ENCODE measurements at places on chromosomes 2 and 18.

DNA sequence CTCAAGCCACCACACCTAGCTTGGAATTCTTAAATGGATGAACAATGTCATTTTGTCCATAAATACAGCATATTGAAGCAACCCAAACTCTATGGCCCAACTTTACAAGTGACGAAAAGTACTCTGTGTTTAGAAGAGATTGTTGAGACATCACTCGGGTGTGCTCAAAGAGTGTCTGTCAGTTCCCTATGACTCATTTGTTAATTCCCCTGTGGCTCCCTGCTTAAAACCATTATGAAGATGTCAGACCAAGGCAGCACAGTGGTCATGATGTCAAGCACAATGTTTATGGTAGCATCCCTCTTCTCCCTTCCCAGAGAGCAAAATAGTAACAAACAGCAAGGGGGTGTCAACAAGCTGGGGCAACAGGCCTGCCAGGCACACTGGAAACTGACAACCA is 3.0 kb downstream of the LYG1 start:
- peak; percentile 74 for DNase-seq

DNA sequence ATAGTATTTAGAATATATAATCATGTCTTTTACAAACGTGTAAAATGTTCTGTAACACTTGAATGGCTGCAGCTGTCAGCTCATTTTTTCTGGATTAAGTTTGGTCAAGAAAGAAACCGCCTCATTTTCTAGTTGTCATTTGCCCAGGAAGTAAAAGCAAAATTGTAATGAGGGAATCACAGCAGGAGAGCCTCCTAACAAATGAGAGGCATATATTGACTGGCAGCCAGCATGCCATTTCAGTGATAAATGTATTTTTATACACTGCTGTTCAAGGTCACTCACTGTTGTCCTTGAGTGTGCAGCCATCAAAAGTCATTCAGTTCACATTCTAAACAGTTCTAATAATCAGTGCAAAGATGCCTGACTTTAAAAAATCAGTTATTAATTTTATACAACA is 144.3 kb upstream of the BOD1L2 start:
- peak; percentile 35 for DNase-seq

- DNase-seq: peak; percentile 80
These were observed 25.4 kb upstream of the CHN1 start for GRCh38 chr2:175030380-175031271.

DNA sequence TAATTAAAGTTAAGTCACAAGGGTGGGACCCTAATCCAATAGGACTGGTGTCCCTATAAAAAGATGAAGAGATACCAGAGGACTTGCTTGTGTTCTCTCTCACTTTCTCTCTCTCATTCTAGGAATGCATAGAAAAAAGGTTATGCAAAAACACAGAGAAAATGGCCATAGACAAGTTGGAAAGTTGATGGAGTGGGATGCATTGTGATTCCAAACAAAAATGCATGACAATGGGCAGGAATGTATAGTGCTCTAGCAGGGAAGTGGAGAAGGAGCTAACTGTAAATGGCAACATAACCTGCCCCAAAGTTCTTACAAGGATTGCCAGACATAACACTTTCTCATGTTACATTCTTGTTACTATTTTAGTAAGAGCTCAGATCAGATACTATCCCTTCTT is 301.6 kb upstream of the LRATD1 start:
- DNase-seq: no peak

DNA sequence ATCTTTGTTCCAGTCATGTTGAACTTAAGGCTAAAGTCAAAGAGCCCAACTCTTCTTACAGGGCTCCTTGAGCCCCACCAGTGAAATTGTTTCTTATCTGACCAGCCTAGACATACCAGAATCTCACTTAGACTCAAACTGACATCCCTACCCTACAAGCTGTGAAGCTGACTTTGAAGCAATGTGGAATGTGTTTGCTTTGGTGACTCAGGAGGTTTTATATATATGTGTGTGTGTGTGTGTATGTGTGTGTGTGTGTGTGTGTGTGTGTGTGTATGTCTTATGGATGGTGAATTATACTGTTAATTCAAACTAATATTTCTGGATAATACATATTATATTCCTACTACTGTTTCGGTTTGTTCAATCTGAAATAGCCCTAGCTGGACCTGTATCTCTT is 67.3 kb downstream of the CAMKMT start:
- peak; percentile 5 for DNase-seq

GRCh38 chr18:7381307-7381706 is 150.4 kb downstream of the LRRC30 start:
- no peak for DNase-seq

DNA sequence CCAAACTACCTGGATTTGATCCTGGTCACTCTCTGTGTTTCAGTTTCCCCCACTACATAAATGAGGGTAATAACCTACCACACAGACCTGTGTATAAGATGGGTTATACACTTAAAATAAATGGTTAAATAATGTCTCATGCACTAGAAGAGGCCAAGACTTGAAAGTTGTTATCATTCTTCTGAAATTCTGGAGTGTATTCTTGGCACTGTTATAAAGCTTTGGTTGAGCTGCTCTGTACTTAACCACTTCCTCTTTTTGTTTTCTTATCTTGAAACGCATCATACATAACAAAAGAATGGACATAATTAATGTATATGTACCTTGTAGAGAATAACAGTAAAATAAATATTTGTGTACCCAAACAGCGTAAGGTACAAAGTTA is 281.0 kb downstream of the AFF3 start:
- DNase-seq: no peak

- no peak for DNase-seq
These were observed 49.8 kb upstream of the THOC1 start for GRCh38 chr18:317618-318017.

GRCh38 chr18:2515908-2516625 is 55.2 kb downstream of the METTL4 start:
- peak; percentile 98 for DNase-seq

- DNase-seq: no peak
These were observed 45.4 kb upstream of the SCN1A start for GRCh38 chr2:166173263-166173662.

- DNase-seq: no peak
These were observed 154.9 kb downstream of the ATAD2B start for GRCh38 chr2:23772056-23772455.

DNA sequence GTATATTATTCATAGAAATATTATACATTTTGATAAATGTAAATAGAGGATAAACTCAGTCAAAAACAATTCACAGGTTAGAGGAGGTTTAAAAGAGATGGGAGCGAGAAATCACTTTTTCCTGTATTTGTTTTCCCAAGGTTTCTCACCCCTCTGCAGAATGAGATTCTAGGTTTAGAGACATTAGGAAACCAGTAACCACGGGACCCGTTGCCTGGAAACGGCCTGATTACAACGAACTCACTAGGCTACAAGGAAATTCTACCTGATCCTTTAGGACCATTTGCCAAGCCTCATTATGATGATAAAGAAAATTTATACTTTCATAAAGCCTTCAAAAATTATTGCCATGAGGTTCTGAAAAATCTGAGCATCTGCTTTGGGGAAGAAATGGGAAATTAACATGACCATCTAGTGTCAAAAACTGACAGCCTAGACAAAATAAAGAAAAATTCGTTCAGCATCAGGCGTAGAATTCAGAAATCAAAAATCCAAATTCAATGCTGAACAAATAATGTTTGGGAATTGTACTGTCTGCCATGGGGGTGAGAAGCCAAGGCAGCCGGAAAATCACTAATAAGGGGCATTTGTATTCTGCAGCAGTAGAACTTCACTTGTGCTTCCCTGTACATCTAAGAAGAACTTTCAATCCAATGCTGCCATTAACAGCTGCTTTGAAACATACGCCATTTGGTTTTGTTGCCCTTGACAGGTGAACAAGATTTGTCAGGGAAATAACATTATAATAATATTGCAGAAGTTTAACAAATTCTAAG is 262.3 kb downstream of the NRXN1 start:
- no peak for DNase-seq

DNA sequence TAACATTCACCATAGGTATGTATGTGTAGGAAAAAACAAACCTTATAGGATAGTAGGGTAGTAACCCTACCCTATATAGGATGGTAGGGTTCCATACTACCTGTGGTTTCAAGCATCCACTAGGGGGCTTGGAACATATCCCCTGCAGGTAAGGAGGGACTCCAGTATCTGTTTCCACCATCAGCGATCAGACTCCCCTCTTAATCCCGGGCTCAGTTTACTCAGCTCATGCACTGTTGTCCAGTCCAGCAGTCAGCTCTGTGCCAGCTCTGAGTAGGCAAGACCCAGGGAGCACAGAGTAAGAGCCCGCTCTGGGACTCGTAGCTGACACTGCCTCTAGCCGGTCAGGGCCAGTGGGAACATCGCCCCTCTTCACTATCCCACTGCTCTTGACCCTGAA is 61.7 kb downstream of the MEX3C start:
- no peak for DNase-seq

DNA sequence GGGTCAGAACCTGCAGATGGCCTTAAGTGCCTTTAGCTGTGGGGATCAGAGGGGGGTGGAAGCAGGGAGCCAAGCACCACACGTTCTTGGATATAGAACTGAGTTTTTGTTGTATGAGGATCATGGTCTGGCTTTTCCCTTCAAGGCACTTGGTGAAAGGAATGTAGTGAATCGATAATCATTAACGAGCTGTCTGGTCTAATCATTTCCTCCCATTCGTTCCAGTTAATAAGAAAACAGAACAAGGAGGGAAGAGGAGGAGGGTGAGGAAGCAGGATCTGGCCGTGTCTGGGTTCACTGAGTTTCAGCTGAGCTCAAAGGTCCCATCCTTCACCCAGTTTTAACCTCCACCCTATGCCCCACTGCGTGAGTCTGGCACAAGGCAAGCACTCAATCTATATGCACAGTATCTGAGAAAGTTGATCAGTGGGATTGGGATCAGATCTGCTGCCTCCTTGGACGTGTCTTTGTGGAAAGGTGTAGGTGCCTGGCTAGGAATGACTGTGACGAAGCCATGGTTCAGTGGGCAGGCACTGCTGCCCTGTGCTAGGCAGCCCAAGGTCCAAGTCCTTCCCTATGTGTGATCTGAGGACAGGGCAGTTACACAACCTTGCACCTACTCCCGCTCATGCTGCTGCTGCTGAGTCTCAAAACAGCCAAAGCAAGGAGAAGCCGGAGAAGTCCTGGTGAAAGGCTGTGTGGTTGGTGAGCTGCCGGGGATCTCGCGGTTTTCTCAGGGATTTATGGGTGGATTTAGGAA is 54.8 kb downstream of the GALNT14 start:
- DNase-seq: no peak

DNA sequence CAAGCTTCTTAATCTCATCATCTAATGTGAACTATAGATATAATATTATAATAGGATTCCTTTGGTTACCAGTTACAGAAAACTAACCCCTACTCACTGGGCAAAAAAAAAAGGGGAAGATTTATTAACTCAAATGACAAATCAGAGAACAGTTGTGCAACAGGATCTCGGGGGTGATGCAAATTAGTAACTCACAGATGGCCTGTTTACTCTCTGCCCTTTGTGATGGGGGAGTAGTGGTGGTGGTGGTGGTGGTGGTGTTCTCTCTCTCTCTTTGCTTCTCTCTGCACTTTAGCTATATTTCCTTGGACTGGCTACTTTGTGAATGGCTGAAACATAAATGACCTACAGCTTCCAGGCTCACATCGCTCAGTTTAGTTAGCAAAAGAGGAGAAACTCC is 59.0 kb downstream of the TMEM247 start:
- DNase-seq: peak; percentile 46

DNA sequence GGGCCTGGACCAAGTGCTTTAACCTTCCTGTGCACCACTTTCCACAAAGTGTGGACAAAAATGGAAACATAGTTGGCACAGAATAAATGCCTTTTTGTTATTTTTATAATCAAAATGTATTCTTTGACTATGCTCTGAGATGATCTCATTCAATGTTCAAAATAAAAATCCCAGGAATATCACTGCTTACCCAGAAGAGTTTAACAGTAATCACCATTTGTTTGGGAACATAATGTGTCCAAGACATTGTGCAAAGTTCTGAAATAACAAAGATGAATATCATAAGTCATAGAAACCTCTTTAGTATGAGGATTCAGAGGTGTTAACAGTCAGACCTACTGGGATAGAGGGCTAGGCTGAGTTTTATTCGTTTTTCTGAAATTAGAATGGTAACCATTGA is 668.1 kb downstream of the CNTNAP5 start:
- DNase-seq: no peak

DNA sequence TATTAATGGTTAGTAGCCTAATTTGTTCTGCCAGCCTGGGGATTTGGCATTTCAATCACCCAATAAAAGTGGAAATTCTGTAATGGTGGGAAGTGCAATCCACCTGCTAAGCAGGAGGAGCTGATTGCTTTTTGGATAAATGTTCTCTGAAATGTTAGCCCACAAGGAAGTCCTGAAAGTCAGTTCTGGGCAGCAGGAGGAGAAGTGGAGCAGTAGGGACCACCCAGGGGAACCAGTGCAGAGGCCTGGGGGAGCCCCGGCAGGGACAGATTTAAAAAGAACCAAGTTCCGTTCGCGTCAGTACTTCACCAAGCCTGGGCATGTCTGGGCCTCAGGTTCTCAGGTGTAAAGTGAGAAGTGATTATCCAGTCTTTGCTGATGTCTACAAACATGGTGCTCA is 248.5 kb upstream of the RAB6C start:
- DNase-seq: no peak

DNA sequence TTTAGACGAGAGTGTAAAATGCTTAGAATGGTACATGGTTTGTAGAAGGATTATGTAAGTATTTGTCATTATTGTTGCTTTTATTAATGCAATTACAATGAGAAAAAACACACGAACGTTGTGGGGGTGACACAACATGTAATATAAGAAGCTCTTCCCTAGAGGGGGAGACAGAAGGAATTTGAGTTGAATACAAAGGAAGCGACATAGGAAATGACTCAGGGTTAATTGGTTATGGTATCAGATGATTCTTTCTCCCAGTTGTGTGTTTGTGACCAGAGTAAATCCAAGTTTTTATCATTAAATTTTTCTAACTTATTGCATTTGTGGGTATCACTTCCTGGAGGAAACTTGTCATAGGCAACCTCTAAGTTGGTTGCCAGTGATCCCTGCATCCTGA is 625.6 kb upstream of the CDH2 start:
- DNase-seq: peak; percentile 83

- DNase-seq: no peak
These were observed 245.3 kb downstream of the TMEM182 start for GRCh38 chr2:103007086-103007485.

- DNase-seq: peak; percentile 80
These were observed 14.5 kb upstream of the FOSL2 start for GRCh38 chr2:28377984-28378678.

- peak; percentile 94 for DNase-seq
These were observed 30.8 kb downstream of the C18orf54 start for GRCh38 chr18:54388203-54389142.

DNA sequence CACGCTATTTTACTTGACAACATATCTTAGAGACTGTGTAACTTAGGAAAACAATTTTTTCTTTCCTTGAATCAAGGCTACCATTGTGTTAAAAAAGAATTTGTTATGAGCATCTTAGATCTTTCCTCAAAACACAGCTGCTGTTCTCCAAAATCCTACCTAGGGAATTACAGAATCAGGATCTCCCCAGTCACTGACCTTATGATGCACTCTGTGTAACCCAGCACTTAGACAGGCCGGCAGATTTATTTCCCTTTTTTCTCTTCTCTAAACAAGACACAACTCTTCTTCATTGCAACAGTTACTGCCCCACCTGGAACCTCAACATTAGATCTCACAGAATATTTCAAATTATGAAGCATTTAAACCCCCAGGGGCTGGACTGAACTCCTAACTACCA is 13.5 kb upstream of the C2orf15 start:
- peak; percentile 3 for DNase-seq

- no peak for DNase-seq
These were observed 257.9 kb downstream of the PTPRM start for GRCh38 chr18:7824970-7825369.

All from LHCN-M2 (cell line).